ENCODE measurements at places on chromosomes 7 and 10.

- no peak for DNase-seq
Observed at GRCh38 chr10:46523962-46524471, 32.4 kb downstream of the GPRIN2 start.

DNA sequence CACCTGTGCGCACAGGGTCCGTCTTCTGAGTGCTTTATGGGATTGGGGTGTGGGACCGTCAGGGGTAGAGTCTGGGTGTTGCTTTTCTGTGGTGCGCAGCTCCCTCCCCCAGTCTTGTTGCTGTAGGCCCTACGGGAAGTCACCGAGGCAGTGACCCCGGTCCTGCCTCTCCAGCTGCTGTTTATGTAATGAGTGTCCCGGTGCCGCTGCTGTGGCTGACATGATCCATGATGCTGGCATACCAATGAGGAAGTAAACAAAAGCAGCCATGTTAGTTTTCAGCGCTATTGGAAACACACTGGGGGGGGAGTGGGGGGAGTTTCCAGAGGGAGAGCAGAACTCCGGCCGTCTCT is 1.1 kb downstream of the TRIM8 start:
- DNase-seq = peak; percentile 23

GRCh38 chr7:24970676-24971075 is 9.3 kb downstream of the OSBPL3 start:
- DNase-seq = no peak

DNA sequence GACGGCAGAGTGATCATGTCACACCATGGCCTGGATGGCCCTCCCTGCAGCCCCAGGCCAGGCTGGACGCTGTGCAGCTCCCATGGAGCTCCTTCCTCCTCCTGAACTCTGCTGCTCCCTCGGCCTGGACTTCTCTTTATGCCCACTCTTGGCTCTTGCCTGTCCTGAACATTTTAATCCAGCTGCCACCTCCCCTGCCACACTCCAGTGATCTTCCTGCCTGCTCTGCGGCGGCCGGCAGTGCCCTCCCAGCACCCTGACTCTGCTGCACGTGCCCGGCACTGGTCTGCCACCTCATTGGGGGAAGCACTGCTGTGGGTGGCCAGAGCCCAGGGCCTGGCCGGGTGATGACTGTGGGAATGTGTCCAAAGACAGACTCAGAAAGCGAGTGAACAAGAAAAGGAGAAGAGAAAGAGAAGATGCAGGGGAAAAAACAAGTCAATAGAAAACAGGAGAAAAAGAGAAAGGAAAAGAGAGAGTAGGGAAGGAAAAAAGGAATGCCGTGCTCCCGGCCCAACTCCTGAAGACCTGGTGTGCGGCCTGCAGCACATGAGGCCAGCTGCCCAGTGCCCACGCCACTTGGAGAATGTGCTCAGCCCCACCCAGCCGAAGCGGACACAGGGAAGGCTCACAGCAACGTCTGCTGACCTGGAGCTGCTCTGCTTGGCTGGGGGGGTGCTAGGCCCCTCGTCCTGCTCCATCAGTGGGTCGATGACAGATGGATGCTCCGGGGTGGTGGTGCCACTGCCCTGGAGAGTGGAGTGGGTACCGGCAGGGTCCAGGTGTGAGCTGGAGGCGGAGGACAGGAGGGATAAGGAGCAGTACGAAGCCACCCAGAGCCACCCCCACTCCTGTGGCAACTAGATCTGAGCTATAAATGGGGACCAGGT is 115.9 kb downstream of the DLG5 start:
- DNase-seq = no peak

DNA sequence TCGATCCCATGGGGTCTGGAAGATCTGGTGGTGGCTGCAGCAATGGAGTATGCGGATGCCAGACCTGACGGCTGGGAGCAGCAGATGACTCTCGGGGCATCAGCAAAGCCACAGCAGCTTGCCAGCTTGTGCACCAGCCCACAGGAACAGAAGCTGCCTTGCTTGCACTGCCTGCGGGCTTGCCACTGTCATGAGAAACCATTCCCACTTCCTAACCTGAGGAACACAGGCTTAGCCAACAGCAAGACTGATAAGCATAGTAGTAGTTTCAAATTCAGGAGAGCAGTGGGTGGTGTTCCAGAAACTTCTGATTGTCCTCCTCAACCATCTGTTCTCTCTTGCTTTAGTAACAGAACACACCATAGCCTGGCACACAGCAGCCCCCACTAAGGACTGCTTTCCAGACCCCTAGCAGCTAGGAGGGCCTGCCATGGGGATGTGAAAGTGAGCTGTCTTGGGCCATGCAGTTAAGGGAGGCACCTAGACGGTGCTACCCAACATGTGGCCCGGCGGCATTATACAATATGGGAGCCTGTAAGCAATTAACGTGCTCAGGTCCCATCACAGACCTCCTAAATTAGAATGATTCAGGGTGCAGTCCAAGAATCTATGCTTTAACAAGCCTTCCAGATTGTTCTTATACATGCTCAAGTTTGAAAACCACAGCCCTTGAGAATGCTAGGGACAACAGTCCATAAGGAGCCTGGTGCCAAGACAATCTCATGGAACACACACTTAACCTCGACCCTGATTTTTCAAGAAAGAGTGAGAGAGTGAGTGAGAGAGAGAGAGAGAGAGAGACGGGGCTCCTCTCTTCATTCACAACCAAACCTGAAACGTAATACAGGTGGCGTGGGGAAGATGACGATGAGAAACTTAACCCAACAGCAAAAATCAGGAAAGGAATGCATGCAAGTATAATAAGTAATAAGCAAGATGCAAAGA is 7.1 kb downstream of the ANXA11 start:
- DNase-seq = no peak

DNA sequence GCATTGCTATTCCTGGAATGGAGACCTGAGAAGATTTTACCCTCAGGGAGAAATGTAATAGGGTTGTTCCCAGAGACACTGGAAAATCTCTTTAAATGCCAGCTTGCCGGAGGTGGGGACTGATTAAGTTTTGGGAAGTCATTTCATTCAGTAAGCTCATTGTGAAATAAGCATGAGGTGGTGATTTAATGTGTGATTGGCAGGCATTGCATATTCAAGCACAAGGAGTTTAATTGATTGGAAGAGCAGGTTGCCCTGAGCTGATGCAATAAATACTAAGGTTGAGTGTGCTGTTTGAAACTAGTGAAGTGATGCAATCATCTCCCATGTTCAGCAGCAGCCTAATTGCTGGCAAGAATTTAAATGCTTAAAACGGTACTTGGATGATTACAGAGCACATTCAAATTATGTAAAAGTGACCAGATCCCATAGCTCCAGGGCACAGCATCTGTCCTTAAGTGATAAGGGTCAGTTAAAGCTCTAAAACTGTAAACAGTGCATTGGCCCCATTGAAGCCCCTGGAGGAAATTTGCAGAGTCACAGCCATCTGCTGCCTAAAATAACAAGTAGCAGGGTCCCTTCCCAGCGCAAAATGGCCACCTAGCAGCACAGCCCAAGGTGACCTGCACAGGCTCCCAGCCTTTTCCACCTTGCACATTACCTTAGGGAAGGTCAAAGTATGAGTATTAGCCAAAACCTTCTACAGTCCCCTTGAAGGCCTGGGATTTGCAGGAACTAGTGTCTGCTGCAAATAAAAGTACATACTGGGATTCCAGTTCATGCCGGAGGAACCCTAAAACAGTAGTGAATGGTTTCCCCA is 92.1 kb downstream of the CCDC71L start:
- DNase-seq = no peak

- DNase-seq = no peak
Observed at GRCh38 chr7:129784783-129785684, 167.7 kb downstream of the UBE2H start.

DNA sequence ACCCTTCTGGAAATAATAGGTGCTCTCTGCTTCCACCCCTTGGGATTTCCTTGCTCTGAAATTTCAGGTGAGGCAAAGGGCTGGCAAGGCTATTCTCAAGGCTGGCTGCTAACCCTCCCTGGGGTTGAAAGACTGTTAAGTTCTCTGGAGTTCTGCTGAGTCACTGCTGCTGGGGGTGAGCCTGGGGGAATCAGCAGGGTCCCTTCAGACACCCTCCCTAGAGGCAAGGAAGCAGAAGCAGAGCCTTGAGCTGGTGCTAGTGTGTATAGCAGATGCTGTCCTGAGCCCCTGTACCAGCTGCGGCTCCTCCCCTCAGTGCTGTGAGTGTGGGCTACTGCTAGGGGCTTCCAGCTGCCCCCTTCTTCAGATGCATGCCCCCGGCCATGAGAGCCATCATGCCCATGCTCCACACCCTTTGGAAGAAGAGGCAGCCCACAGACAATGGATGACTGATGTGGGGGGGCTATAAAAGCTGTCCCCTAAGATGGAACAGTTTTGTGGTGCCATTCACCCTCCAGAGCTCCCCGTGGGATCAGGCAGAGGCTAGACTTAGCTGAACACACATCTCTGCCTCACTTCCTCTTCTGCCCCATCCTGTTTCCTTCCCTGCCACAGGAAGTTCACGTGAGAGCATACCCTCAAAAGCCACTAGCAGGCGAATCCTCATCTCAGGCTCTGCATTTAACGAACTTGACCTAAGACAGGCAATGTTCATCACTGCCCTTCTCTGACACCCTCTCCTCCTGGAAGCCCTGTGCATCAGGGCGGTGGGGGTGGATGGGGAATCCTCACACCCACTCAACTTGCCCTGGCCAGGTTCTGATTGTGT is 91.8 kb downstream of the SH3PXD2A start:
- DNase-seq = no peak

DNA sequence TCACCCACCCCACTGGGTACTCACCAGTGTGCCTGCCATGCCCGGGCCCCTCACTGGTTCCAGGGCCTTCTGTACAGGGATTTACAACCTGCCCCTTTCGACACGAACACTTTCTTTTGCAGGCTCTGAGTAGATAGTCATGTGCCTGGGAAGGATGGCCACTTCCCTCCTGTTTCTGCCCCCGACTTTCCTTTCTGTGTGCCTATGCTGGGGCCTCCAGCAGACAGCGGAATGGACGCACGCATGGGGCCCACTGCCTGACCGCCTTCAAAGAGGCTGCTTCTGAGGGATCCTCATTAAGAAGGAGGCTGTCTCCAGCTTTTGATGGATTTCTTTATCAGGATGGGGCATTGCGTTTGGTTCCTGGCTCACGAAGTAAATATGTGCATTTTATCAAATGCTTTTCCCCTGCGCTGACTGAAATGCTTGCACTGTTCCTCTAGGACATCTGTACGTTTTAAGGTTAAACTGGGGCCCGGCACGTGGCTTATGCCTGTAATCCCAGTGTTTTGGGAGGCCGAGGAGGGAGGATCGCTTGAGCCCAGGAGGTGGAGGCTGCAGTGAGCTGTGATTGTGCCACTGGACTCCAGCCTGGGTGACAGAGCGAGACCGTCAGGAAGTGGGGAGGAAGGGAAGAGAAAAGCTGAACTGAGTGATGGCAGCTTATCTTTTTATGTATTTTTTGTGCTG is 29.4 kb upstream of the NKX6-2 start:
- DNase-seq = no peak

- DNase-seq = no peak
Observed at GRCh38 chr7:143230602-143231457, 9.0 kb downstream of the TAS2R40 start.

DNA sequence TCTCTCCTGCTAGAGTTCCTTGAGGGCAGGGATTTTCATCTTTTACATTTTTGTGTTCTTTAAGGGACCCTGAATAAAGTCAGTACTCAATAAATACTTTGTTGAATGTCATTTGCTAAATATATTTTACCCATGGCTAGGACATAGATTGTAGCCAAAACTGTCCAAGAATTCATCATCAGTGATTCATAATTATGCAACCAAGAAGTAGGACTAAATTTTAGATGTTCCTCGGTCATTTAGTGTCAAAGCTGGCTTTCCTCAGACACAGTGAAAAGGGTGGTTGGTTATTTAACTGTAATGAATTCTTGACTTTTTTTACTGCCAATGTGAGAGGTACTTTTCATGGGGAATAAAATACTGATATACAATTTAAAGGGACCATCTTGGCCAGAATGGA is 3.3 kb downstream of the NUDT13 start:
- no peak for DNase-seq

- DNase-seq = peak; percentile 28
Observed at GRCh38 chr7:92527300-92528187, 776 bp downstream of the PEX1 start.

DNA sequence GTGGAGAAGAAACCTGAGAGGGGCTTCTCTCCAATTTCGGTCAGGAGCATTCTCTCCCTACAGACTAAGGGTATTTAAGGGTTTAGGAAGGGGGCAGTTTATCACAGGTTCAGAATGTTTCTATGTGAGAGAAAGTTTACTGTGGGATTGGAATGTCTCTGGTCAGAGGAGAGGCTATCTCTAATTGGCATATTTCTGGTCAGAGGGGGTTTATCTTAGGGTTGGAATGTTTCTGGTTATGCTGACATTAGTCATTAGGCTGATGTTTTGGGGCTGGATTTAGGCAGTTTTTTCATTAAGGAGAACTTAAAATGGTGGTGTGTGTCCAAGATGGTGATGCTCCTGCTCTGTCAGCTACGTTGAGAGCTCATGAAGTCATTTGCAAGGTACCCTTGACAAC is 758.0 kb downstream of the TYW1 start:
- no peak for DNase-seq

DNA sequence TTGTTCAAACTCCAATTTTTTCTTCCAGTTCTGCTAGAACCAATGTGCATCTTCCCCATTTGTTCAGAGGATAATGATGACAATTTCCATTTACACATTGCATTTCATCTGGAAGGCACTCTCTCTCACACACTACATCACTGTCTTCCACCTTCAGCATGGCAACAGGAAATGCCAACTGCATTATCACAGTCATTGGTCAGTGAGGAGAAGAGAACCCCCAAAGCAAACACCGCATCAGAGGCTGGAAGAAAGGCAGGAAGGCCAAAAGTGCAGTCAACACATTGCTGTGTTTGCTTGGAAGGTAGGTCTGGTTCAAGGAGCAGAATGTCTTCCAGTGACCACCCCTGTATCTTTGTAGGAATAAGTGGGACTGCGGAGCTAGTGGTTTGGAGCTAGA is 192.2 kb upstream of the RHOBTB1 start:
- no peak for DNase-seq
